ENCODE measurements at places on chromosomes 7 and 10.
A peak's percentile ranks its signal among the peaks of the same experiment; 100 is the strongest.

DNA sequence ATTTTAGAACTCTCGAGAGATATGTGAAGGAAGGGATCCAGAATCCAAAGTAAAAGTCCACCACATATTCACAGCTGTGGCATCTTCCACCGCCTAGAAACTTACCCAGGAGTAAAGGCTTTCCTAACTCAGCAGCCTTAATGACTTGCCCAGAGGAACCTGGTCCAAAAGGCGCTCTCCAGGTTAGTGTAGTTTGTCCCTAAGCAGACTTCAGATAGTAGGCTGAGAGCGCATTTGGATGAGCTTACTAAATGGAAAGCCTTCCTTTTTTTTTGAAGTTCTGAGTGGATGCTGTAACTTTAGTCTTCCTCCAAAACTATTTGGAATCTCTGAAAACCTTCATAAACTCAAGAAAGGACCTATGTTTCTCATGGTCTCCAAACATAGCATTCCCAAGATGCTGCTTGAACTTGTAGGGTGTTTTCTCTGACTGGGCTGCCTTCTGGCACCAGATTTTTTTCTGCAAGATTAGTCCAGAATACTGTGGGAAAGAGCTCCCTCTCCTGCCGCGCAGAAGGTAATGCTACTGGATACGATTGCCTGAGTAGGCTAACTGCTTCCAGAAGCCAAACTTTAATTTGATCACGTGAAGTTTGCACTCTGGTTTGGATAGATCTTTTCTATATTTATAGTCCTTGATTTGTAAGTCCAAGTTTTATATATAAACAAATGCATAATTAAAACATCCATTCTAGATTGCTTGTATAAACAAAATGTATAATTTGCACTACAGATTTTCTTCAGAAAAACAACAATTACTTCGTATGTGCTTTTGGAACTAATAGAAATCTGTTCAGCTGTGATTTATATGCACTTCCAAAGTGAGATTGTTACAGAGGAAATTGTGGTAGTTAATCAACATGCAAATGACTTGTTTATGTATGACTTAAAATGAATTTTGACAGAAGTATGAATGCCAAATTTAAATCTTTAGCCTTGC lies 19.6 kb upstream of the GPR37 start:
- DNase-seq = peak; percentile 80

DNA sequence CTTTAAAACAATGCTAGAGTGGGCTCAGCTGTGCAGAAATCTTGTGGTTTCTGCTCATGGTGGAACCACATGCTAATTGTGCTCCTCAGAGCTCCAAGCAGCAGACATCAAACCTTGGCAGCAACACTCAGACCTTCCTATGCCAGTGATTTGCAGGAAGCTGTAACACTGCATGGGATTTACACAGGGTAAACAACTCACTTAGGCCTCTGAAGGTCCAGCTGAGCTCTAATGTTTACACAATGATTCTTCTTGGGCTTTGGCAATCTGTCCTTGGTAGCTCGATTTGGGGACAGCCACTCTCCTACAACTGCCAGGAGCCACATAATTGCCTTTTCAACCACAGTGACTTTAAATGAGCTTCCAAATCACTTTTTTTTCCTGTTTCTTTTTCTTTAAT lies 97.7 kb upstream of the PDLIM1 start:
- no peak for DNase-seq

DNA sequence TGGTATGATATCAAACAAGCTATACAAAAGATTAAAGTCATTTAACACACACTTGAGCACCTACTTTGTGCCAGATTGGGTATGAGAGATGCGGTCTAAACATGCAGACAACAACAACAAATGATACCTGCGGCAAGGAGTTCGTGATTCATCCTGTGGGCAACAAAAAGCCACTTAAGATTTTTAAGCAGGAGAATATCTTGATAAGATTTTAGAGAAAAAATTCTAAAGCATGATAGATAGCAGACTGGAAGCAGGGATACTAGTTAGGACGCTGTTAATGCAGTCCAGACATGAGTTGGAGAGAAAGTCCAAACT lies 1.6 kb upstream of the KBTBD2 start:
- no peak for DNase-seq

DNA sequence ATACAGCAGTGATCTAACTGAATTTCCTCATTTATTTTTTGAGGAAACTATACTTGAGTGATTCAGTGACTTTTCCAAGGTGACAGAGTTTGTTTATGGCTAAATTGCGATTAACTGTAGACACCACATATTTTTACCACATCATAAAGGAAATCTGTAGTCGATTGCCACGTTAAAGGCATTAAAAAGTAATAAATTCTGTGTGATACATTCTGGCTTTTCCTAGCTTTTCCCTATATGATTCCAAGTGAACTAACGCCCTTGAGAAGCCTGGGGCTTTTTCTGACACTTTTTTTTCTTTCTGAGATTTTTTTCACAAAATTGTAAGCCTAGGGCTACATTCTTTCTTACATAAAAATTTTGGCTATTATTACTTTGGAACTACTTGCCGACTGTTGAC lies 266.9 kb downstream of the BICC1 start:
- no peak for DNase-seq

DNA sequence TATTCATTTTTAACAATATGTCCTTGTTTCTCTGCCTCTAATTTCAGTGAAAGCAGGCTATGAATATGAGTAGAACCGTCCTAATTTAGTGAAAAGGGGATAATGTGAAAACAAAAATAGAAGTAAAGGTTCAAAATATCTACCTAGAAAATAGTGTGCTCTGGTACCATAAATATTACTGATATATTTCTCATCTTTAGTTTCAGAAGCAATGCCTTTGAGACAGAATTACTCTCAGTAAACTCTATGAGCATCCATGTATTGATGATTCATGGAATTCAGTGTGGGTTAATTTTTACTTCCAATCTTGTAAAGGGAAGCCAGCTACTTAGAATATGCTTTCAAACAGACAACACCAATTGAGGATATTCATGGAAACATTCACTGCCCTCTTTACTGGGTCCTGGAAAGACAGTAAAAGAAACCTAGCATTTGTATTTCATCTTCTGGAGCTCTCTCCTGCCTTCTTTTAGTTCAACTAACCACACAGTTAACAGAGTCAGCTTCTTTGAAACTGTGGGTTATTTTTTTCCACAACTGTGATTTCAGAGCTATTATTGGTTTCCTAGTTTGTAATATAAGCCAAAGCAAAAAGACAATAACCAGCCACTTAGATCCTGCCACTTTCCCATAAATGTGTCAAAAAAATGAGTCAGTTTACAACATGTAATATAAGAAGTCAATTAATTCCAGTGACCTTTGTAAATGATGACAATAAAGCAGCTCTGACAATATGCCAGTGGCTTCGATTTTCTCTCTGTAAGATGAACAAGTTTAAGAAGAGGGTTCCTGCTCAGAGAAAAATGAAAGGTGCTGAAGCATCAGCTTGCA lies 1.7 kb downstream of the LRRN3 start:
- DNase-seq = no peak

DNA sequence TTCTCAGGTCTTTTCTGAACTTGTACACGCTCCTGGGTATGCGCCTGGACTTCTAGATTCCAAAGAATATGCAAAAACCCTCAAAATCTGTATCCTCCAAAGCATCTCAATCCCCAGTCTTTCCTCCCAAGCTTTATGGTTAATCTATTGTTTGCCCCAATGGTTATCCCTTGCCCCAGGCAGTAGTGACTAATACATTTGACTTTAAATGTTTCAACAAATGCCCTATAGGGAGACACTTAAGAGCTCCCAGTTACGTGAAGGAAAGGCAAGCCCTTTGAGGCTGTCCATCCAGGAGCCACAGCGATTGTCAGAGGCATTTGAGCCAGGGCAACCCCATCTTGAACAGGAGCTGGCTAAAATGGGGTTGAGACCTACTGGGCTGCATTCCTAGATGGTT lies 12.7 kb upstream of the FOXL3 start:
- no peak for DNase-seq

GRCh38 chr10:97185326-97186058 lies at the start of gene SLIT1:
TSS of gene SLIT1 (minus strand) at chr10:97185959. CDS start at chr10:97185674, 285 bp downstream.
- DNase-seq = no peak

DNA sequence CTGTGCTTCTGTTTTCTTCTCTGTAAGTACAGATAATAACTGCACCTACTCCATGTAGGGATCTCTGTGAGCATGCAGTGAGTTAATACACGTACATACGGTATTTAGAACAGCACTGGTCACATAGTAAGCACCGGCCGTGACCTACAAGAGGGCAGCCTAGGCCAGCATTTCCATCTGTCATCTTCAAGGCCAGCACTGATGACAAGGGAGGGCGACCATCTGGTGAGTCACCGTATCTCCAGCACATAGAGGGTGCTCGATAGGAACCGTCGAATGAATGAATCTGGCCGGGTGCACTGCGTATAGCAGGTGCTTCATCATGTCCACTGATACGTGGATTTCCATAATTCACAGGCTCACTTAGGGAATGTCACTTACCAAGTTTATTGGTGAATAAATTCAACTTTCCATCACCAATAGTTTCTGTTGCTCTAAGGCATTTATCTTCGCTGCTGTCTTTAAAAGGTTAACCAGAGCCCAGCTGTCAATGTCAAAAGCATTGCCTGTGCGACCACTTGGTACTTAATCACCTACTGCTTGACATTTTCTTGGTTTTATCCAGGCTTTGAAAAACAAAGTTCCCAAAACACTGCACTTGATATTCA lies 8.3 kb downstream of the NOD1 start:
- DNase-seq = no peak

DNA sequence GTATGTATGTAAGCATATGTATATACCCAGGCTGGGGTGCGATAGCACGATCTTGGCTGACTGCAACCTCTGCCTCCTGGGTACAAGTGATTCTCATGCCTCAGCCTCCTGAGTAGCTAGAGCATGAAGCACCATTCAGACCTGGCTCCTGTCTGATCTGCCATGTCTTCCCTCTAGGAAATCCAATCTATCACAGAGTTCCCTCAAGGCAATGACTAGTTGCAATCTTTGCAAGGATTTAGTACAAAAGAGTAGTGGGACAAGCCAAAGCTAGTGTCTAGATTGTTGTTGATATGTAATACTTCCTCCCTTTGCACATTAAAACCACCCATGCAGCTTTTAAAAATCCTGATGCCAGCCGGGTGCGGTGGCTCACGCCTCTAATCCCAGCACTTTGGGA lies 60.5 kb upstream of the PRKAR2B start:
- no peak for DNase-seq

DNA sequence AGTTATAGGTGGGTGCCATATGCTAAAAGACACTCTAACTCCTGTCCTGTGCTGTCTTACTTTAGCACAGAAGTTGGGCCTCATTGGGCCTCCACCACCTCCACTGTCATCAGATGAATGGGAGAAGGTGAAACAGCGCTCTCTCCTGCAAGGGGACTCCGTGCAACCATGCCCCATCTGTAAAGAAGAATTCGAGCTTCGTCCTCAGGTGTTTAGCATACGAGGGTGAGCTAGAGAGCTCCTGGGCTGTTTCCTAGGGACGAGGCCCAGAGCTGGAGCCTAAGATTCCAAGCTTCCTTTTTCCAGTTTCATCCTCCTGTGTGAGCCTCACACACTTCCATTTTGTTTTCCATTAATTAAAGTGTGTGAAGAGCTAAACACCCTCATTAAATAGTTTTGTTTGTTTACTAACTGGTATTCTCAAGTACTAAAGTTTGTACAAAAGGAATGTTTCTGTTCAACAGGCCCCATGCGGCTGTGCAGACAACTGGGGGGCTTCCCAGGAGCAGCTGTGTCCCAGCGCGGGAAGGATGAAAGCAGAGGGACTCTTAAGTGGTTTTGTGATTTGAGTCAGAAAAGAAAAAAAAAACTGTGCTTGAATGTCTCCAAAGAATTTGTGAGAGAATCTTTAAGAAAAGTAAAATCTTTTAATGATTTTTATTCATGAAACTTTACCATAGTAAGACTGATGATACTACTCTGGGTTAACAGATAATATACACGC lies 14.1 kb downstream of the RNF32 start:
- no peak for DNase-seq

DNA sequence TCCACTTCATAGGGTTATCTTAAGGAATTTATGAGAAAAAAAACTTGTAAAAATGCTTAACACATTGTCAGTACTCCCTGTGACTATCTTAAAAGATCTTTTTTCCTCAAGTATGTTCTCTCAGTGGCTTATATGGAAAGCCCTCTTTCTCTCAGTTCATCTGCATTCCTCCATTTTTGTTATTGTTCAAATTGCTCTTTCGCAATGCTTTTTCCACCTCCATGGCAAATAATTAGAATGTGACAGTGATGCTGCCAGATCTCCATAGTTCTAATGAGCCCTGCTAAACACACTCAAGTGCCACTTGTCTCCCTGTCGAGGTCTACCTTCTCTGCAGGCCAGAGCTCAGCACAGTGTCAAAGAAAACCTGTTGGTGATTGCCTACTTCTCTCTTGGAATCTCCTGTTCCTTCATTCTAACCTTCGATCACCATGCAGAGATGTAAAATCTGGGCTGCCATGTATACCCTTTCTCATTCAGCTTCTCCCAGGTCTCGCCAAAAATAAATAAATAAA lies 37.2 kb upstream of the ABCB5 start:
- DNase-seq = peak; percentile 3

DNA sequence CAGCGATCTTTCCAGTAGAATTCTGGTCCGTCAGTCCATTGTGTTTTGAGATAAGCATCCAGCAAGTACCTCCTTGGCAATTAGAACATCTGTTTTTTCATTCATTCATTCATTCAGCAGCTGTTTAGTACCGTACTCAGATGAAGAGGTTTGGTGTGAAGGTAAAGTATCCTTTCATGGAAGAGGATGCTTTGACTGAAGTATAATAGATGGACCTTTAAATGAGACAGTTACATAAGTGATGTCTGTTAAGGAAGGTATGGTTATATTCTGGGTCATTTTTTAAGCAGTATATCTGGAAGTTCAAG lies 1.2 kb downstream of the MAPK8 start:
- peak; percentile 17 for DNase-seq

DNA sequence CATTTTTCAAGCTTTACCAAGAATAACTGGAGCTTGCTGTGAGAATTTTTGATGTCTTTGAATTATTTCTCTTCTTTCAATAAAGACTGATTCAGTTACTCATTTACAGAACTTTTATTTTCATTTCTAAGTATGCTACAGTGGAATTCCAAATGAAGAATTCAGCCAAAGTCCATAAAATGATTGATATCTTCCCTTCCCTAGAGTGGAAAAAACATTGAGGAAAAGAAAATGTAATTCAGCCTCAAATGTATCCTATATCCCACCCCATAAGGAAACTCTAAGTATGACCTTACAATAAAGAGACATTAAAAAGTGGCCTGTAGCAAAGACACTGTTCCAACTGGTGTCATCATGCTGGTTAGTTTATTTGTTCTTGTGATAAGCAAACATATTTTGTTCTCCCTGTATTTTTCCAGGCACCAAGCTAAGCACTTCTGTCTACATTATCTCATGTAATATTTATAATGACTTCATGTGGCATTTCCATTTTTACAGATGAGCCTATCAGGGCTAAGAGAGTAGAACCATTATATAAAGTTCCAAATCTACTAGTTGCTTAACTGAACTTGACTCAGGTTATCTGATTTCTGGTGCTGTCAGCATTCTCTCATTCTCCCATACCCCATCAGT lies 450.4 kb downstream of the NEBL start:
- DNase-seq = no peak

GRCh38 chr10:23174977-23175512 lies 17.1 kb upstream of the PTF1A start:
- DNase-seq = no peak
